ENCODE measurements at places on chromosomes 6 and 20.

DNA sequence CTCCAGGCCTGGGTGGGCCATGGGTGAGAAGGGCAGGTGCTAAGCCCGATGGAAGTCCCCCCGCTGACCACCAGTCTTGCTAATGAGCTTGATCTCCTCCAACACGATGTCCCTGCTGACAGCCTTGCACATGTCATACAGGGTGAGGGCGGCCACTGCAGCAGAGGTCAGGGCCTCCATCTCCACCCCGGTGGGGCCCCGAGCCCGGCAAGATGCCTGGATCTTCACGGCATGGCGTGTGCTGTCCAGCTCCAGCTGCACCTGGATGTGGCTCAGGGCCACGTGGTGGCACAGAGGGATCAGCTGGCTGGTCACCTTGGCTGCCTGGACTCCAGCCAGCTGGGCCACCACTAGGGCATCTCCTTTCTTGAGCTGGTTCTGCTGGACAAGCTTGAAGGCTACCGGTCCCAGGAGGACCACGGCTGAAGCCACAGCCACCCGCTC, 27.9 kb downstream of the MOCS1 start:
- no peak for DNase-seq

- DNase-seq = no peak
Observed at GRCh38 chr6:55997223-55997874, 122.0 kb upstream of the BMP5 start.

DNA sequence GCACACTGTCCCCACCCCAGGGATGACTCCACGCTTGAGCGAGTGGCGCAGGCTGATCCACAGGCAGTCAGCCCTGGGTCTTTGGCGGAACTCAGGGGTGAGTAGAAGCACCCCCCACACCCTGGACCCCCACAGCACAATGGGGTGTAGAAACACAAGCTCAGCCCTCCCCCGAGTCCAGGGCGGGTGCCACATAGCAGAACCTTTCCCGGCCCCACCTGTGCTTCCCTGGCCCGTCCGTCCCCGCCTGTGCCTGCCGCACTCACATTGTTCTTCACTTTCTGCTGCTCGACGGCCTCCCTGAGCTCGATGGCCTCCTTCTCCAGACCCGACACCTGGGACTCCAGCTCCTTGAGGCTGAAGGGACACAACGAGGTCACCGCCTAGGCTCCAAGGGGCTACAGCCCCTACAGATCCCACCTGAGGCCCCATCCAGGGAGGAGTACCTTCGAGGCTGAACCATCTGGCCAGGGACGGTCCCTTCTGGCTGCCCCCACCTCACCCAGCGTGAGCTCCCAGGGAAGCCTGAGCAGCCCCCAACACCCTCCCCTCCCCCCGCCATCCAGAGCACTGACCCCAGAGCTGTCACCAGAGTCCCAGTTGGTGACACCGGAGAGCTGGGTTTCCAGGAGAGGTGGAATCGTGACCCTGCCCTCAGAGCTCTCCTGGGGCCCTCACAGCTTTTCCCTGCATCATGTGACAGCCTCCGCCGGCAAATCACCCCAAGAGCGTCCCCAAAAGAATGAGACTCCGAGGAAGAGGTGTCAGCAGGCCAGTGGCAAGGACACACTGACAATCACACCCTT, 55.6 kb downstream of the DSTN start:
- DNase-seq = no peak

- DNase-seq = no peak
Observed at GRCh38 chr20:7710440-7710839, 229.8 kb downstream of the HAO1 start.

GRCh38 chr20:31790401-31790800, 28.8 kb upstream of the MYLK2 start:
- no peak for DNase-seq

DNA sequence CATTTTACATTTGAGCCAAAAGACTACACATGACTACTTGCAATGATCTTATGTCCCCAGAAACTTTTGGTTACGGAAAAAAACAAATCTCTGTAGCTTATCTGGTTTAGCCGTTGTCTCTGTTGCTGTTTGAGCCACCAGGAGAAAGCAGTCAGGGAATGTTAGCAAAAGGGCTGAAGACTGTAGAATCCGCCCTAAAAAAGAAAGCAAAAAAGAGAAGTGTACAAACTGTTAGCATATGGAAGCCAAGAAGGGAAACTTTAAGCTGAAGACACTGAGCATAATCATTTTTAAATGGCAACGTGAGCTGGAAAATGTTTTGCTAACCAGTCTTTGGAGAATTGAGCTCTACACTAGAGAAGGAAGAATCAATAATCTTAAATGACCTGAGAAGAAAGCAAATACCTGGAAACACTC, 69.9 kb upstream of the MYLIP start:
- DNase-seq = no peak
